IMR-90 (cell line): ENCODE measurements at places on chromosomes 7 and 10. TPM values are rescaled to one million over a fixed set of nuclear protein-coding genes. Genes with fewer than 3 reads are reported as not detected.

The VPS37D gene
- 2.3 and 2.8 TPM in 2 replicates for total RNA-seq

- no peak for DNase-seq
These were observed 45.7 kb upstream of the PTPRN2 start for GRCh38 chr7:158633055-158633956.

GRCh38 chr10:29319205-29319781 is 30.4 kb downstream of the LYZL1 start:
- no peak for DNase-seq

- no peak for DNase-seq
These were observed 203.7 kb downstream of the DIP2C start for GRCh38 chr10:485776-486175.

The C10orf143 gene
- 0.36 and 0.56 TPM in 2 replicates for total RNA-seq

The LMOD2 gene
- not detected in 2 replicates for total RNA-seq

- DNase-seq, result no peak
These were observed 116.6 kb downstream of the PTPN20 start for GRCh38 chr10:47027784-47028260.

- no peak for DNase-seq
These were observed 20.8 kb upstream of the PAX2 start for GRCh38 chr10:100724531-100725027.

- DNase-seq, result peak; percentile 64
These were observed 115.9 kb upstream of the ADAM12 start for GRCh38 chr10:126504063-126504760.

GRCh38 chr10:98474628-98475027 is 27.9 kb upstream of the HPS1 start:
- DNase-seq, result no peak

The LDB1 gene
- total RNA-seq, result 45.3 and 47.9 TPM in 2 replicates

- DNase-seq, result peak; percentile 57
These were observed 96.8 kb downstream of the CYTH3 start for GRCh38 chr7:6175645-6176044.

The MTPN gene
- 58.8 and 107 TPM in 2 replicates for total RNA-seq

The HECTD2 gene
- total RNA-seq, result 5.9 and 10.3 TPM in 2 replicates

- DNase-seq, result no peak
These were observed 8.6 kb downstream of the POLL start for GRCh38 chr10:101579516-101579870.

The GARIN1A gene
- total RNA-seq, result 0.18 and 0.28 TPM in 2 replicates

DNA sequence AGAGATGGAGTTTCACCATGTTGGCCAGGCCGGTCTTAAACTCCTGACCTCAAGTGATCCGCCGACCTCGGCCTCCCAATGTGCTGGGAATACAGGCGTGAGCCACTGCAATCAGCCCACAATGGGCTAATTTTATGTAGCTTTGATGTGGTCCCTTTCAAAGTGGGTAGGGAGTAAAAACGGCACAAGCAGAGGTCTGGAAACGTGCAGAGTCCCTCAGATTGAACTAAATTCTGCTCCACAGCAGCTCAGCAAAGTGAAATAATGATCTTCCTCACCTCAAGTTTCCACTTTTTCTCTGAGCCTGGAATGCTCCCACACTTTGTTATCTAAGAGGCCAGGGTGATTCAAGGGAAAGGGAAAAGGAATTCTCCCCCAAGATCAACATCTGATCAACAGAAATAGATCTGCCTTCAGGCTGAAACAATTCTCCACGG is 6.1 kb downstream of the CCDC3 start:
- DNase-seq, result no peak
